ENCODE measurements at places on chromosomes 5 and 9.

DNA sequence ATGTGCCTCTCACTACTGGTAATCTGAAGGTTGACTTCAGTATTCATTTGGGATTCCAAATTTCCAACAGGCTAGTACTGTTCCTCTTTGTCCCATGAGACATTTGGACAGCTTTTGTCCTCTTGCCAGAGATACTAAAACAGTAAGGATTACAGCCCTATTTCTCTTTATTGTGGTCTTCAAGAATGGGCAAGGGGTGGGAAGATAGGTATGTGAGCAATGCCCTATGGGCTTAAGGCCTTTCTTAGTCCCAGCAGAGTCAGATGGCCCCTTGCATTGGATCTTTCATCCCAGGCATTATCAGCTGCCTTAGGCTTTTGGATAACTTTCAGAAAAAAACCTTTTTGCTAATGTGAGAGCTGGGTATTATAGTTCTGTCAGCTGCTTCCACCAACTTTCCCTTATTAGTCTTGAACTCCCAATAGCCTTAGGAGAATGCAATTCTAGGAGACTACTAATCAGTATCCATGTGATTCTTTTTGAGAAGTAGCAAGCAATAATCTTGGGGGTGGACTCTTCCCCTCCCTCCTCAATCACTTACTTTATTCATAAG lies 361.1 kb upstream of the NUDT12 start:
- no peak for DNase-seq

DNA sequence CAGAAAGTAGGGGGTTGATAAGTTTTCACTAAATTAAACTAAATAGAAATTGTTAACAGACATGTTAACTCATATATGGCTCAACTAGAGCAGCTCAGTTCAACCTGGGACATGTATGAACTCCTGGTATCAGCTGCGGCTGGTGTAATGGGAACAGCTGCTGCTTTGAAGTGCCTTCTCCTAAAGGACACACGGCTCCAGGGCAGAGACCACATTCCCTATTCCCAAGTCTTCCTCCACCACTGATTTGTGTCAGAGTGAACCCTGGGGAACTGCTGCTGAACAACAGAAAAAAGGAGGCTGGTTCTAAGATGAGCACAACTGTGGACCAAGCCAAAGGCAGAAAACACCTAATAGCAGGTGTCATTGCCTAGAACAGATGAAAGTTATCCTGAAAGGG lies 71.1 kb downstream of the MAPKAP1 start:
- no peak for DNase-seq

- peak; percentile 86 for DNase-seq
Observed at GRCh38 chr9:35664531-35665470, at the start of gene ARHGEF39. Gene ARHGEF39, minus strand, starts transcription at chr9:35665195. Its CDS starts 26 bp downstream, at chr9:35665169.

DNA sequence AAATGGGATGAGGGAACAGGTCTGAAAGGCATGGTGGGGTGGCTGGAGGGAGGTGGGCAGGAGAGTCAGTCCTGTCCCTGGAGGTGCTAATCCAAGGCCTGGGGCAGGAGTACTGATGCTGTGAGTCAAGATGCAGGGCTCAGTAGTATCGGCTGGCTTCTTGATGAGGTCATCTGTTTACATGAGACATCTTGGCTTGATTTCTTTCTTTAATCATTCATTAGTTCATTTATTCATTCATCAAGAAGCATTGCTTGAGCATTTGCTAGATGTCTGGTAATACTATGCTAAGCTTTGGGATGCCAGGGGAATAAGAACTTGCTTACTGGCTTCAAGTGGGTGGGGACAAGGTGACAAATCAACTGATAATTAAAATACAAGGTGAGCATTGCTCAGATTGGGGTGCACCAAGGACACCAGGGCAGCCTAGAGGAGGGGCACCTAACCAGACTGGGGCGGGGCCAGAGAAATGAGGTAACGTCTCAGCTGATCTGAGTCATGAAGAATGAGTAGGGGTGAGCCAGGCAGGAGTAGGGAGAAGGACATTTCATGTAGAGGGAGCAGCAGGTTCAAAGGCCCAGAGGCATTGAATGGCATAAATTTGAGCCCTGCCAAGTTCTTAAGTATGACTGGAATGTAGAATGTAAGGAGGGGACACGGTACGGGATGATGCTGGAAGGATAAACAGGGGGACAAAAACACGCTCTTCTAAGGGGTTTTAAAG lies 88.8 kb downstream of the EGFLAM start:
- DNase-seq = no peak

- no peak for DNase-seq
Observed at GRCh38 chr9:77680581-77680980, 32.5 kb upstream of the GNA14 start.
